ENCODE measurements at places on chromosomes 3 and 15. TPM values are rescaled to one million over a fixed set of nuclear protein-coding genes. Genes with fewer than 3 reads are reported as not detected.

Gene NOX5
- 0.60 TPM for total RNA-seq

- no peaks in the 10 kb centered on the region for H3K27me3 ChIP-seq
- H3K27ac ChIP-seq = peak overlapping the region; percentile 55
- peaks cover 5% of the 10 kb centered on the region for H3K4me1 ChIP-seq
- no peaks in the 10 kb centered on the region for H3K36me3 ChIP-seq
Observed at GRCh38 chr15:39934397-39935071, 619 bp downstream of the EIF2AK4 start.

- no peak overlapping the region for H3K4me3 ChIP-seq
- H3K27me3 ChIP-seq = no peaks in the 10 kb centered on the region
- H3K27ac ChIP-seq = no peak overlapping the region
- no peaks in the 10 kb centered on the region for H3K4me1 ChIP-seq
Observed at GRCh38 chr3:18567293-18567692, 142.2 kb upstream of the SATB1 start.

GRCh38 chr15:76391847-76392246 lies 55.3 kb downstream of the ISL2 start:
- no peaks in the 10 kb centered on the region for H3K27me3 ChIP-seq
- no peak overlapping the region for H3K27ac ChIP-seq
- H3K36me3 ChIP-seq = no peaks in the 10 kb centered on the region
- H3K4me3 ChIP-seq = no peak overlapping the region
- H3K4me1 ChIP-seq = no peaks in the 10 kb centered on the region
- DNase-seq = no peak

GRCh38 chr3:86976219-86976618 lies 14.7 kb downstream of the VGLL3 start:
- no peaks in the 10 kb centered on the region for H3K4me1 ChIP-seq
- H3K27ac ChIP-seq = no peak overlapping the region
- no peaks in the 10 kb centered on the region for H3K27me3 ChIP-seq

Gene PRR23E
- total RNA-seq = not detected

DNA sequence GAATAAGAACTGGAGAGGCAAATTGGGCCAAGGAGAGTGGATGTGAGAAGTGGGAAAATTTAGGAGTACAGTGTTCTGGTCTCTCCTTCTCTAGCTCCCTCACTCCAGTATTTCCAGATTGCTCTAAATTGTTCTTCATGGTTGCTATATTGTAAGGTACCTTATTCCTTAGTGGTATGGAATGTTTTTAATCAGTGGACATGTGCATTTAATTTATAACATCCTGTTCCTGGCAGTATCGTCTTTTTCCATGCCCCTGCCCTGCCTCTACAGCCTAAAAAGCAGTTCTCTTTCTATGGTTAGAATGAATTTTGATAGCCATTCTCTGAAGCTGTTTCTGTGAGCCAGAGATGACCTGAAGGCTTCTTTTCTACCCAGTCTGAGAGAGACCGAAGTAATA lies 180.5 kb downstream of the TCF12 start:
- H3K27ac ChIP-seq = no peak overlapping the region
- H3K4me1 ChIP-seq = no peaks in the 10 kb centered on the region
- DNase-seq = no peak
- no peaks in the 10 kb centered on the region for H3K36me3 ChIP-seq
- no peak overlapping the region for H3K4me3 ChIP-seq

- no peak overlapping the region for H3K4me3 ChIP-seq
- no peaks in the 10 kb centered on the region for H3K4me1 ChIP-seq
- DNase-seq = no peak
- H3K27ac ChIP-seq = no peak overlapping the region
- no peaks in the 10 kb centered on the region for H3K36me3 ChIP-seq
- H3K27me3 ChIP-seq = no peaks in the 10 kb centered on the region
Observed at GRCh38 chr3:107216711-107217110, 160.5 kb upstream of the CCDC54 start.

GRCh38 chr15:75063889-75064288 lies 40.5 kb downstream of the PPCDC start:
- H3K27ac ChIP-seq = no peak overlapping the region
- H3K27me3 ChIP-seq = no peaks in the 10 kb centered on the region
- H3K4me1 ChIP-seq = peaks cover 8% of the 10 kb centered on the region
- DNase-seq = no peak
- no peaks in the 10 kb centered on the region for H3K36me3 ChIP-seq
- H3K4me3 ChIP-seq = no peak overlapping the region

GRCh38 chr3:25423780-25424588 lies 4.1 kb upstream of the RARB start:
- no peak overlapping the region for H3K27ac ChIP-seq
- H3K36me3 ChIP-seq = no peaks in the 10 kb centered on the region
- H3K4me1 ChIP-seq = peaks cover 2% of the 10 kb centered on the region
- no peak for DNase-seq
- H3K27me3 ChIP-seq = no peaks in the 10 kb centered on the region

DNA sequence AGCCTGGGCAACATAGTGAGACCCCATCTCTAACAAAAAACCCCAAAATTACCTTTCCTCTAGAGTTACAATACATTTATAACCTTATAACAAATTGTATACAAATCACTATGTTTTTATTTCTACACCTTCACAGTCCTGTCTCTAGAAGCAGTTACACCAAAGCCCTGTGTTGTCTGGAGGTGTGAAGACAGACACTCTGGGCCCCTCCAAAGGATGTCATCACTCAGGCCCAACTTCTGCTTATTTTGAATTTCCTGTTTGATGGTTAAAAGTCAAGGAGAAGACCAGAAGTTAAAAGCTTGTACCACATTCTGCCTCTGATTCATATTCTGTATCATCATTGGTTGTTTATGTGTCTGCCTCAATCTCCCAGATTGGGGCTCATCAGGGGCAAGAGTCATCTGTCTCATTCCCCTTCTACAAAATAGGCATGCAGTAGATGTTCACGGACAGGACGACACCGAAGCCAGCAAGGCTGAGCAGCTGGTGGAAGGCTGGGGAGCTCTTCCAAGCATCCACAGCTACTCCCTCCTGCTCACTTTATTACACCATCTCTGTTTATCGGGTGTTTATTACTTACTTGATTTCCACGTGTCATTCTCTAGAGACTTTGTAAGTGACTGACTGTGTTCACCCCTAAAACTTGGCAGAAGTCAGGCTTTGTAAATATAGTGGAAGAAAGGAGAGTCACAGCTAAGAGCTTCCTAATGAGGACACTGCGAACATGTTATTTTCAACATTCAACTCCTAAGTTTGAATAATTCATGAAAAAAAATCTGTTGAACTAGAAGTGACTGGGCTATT lies 136.8 kb upstream of the ANKRD28 start:
- no peaks in the 10 kb centered on the region for H3K36me3 ChIP-seq
- DNase-seq = no peak
- H3K27ac ChIP-seq = peak overlapping the region; percentile 29
- no peaks in the 10 kb centered on the region for H3K27me3 ChIP-seq
- H3K4me3 ChIP-seq = no peak overlapping the region

DNA sequence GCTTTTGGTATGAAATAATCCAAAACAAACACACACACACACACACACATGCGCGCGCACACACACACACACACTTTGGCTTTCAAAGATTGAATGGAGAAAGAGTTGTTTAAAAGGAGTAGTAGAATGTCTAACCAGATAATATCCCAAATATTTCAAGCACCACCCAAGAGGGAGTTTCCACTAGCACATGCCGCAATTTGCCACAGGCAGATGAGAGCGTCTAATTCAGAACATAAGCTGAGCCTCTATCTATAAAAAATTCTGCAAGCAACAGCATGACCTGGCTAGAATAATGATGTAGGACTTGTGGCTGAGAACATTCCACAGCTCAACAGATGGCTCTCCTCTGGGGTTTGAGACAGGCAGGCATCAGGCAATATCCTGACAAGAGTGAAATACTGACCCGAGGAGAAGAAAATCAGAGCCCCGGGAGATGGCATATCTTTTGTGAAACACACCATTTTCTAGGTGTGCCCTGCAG lies 302.5 kb upstream of the GADL1 start:
- H3K36me3 ChIP-seq = no peaks in the 10 kb centered on the region
- H3K27me3 ChIP-seq = no peaks in the 10 kb centered on the region
- no peak overlapping the region for H3K4me3 ChIP-seq
- no peaks in the 10 kb centered on the region for H3K4me1 ChIP-seq
- H3K27ac ChIP-seq = no peak overlapping the region
- peak; percentile 17 for DNase-seq

- no peak for DNase-seq
- H3K27ac ChIP-seq = no peak overlapping the region
- no peak overlapping the region for H3K4me3 ChIP-seq
- no peaks in the 10 kb centered on the region for H3K4me1 ChIP-seq
- no peaks in the 10 kb centered on the region for H3K27me3 ChIP-seq
Observed at GRCh38 chr15:85986741-85987140, 92.9 kb upstream of the AGBL1 start.

Gene TMCO5A
- not detected for total RNA-seq

Gene SIDT1
- 4.9 TPM for total RNA-seq

DNA sequence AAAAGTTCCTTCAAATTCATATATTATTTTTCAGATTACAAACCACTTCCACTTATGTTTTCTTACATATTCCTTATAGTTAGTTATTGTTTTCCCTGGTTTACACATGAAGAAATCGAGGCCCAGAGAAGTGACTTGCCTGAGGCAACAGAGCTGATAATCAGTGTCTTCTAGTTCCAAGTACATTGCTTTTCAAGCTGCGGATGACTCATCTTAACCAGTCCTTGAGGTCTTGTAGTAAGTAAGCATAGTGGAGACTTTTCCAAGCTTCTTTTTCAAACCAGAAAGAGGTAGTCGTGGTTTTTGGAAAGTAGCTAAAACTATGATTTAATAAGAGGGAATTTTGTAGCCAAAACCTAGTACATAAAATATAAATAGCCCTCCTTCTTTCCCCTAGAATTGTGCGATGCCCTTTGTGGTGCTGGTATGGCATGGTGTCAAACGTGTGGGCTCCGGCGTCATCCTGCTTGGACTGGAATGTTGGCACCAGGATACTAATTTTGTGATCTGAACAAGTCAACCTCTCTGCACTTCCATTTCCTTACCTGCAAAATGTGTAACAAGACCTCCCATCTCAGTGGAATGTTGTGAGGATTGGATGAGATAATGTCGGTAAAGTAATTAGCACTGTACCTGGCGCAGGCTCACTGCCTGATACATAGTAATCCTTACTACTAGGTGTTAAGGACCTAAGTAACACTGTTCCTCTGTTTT lies 19.0 kb upstream of the DLG1 start:
- H3K4me3 ChIP-seq = no peak overlapping the region
- H3K27ac ChIP-seq = no peak overlapping the region
- no peaks in the 10 kb centered on the region for H3K36me3 ChIP-seq

DNA sequence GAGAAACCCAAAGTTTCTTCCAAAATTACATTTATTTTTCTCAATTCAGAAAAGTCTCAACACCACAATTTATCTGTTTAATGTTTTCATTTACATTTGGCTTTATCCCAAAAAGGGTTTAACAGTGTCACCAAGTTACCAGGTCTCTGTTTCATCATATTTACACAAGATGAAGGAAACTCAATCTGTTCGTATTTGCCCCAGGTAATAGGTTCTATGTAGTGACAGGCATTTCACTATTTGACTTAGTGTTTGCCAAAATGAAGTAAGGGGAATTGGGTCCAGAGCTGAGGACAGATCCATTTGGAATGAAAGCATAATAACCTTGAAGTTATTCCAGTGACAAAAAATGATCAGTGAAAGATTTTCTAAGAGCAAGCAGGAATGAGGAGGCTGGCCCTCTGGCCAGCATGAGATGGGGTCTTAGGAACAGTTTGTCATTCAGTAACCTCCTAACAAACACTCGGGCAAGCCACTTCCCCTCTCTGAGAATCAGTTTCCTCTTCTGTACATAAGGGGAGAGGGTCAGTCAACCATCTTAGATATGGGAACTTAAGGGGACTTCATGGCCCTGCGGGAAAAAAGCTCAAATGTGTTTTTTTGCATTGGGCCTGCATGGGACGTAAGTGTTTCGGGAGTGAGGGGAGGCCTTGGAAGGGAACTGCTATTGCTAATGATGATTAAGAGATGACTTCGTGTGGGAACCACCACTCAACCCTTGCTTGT lies 31.8 kb downstream of the UMPS start:
- H3K27me3 ChIP-seq = no peaks in the 10 kb centered on the region
- no peaks in the 10 kb centered on the region for H3K36me3 ChIP-seq
- H3K27ac ChIP-seq = no peak overlapping the region
- no peak for DNase-seq
- H3K4me3 ChIP-seq = no peak overlapping the region
- H3K4me1 ChIP-seq = no peaks in the 10 kb centered on the region

GRCh38 chr3:141150081-141150830 lies 81.4 kb upstream of the PXYLP1 start:
- no peaks in the 10 kb centered on the region for H3K36me3 ChIP-seq
- DNase-seq = no peak
- H3K4me3 ChIP-seq = no peak overlapping the region
- H3K27ac ChIP-seq = no peak overlapping the region
- H3K4me1 ChIP-seq = no peaks in the 10 kb centered on the region
- H3K27me3 ChIP-seq = no peaks in the 10 kb centered on the region

Gene SLC6A20
- 35.2 TPM for total RNA-seq

DNA sequence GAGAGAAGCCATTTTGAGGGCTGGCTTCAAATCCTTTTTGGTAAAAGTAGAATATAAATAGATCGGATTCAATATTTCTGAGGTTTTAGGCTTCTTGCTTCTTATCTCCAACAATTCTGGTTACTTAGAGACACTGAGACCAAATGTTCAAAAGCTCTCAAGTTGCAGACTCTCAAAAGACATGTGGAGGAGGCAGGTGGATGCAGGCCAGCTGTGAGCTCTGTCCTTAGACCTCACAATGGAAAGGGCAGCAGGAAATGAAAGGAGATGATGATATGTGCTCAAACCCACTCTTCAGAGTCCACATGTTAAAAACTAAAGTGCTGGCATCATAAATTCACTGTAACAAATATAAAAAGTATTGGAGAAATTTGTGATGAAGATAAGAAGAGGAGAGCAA lies 424.9 kb upstream of the ALCAM start:
- H3K27ac ChIP-seq = no peak overlapping the region
- no peak overlapping the region for H3K4me3 ChIP-seq
- H3K36me3 ChIP-seq = no peaks in the 10 kb centered on the region
- DNase-seq = no peak
- no peaks in the 10 kb centered on the region for H3K4me1 ChIP-seq

Gene MED12L
- 0.82 TPM for total RNA-seq
